ENCODE measurements at places on chromosomes 5 and 9.

DNA sequence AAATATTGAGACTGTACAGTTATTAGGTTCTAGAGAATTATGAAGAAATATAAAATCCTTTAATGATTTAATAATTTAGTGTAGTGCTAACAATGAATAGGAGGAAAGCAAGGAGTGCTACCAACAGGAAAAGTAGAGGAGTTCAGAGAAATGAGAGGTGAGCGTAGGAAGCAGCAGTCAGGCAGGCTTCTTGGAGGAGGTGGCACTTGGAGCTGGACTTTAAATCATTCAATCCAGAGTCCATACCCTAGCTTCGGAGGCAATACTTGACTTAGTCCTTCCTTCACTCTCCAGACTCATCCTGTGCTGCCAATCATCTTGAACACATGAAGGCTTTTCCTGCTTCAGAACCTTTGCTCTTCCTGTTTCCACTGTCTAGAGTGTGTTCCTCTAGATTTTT is 254.3 kb downstream of the GRIA1 start:
- no peak for DNase-seq

GRCh38 chr5:157640406-157641066 is 11.7 kb downstream of the SOX30 start:
- no peak for DNase-seq

GRCh38 chr9:96413302-96414221 is 4.6 kb downstream of the ZNF367 start:
- no peak for DNase-seq

GRCh38 chr5:91132550-91132949 is 250.6 kb downstream of the ARRDC3 start:
- no peak for DNase-seq

- DNase-seq: no peak
These were observed 35.0 kb downstream of the PRELID2 start for GRCh38 chr5:145800181-145800580.

- peak; percentile 94 for DNase-seq
These were observed 1.9 kb upstream of the PJA2 start for GRCh38 chr5:109411627-109412026.

DNA sequence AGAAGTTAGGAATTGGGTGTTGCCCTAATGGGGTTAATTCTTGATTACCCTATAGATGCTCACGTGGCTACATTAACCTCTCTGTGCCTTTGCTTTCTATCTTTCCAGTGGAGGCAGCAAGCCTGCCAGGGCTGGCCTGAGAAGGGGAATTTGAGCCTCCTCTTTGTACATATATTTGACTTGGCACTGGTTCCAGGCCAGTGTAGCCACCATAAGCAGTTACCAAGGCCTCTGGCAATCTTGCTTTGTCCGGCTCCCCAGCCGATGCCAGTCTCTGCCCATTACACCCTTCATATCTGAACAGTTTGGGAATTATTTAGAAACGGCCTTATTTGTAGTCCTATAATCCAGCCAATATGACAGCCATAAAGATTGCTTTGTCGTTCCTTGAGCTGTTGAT is 58.6 kb upstream of the PPARGC1B start:
- no peak for DNase-seq

GRCh38 chr9:75880618-75881017 is 9.9 kb upstream of the PCSK5 start:
- DNase-seq: no peak

DNA sequence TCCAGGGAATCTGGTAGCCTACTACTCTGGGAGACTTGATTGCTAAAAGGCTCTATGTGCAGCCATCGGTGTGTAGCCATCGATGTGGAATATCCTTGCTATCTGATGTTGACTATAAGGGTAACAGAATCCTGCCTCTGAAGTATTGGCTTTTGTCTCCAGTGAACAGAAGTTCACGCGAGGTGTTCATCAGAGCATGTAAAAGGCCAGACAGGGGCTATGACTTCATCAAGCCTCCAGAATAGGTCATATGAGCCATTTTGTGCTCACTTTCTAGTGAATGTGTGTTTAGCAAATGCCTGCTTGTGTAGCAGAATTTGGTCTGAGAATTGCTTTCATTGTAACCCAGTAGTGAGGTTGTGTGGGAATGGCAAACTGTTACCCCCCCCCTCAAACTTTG is 66.8 kb upstream of the RAD23B start:
- DNase-seq: no peak

GRCh38 chr5:16593013-16593412 is 23.8 kb downstream of the RETREG1 start:
- no peak for DNase-seq

- DNase-seq: peak; percentile 74
These were observed 26.1 kb upstream of the MACIR start for GRCh38 chr5:103232393-103232999.

DNA sequence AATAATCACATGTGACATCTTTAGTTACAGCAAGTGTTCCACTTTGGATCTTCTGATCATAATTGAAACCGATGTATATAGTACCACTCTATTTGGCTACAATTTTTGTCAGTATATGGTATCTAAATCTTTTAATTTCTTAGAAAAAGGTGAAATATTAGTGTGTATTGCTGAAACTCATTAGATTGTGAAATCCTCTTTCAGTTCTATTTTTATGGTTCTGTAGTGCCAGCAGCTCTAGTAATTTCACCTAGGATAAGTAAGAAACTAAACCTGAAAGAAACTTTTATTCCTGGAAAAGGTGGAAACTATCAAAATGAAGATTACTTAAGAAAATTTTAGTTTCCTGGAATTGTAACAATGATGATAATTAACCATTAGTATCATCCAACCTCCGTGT is 370.9 kb downstream of the NNT start:
- no peak for DNase-seq

Measured in fibroblast of pulmonary artery (primary cell).